Stimulated activated naive CD8-positive, alpha-beta T cell treated with anti-CD3 and anti-CD28 coated beads, Interleukin-15, Interleukin-2, amounts not matched to agents 100 U/mL and 50 U/mL, for 24 hours (primary cell): ENCODE measurements at places on chromosomes 3 and 15.

DNA sequence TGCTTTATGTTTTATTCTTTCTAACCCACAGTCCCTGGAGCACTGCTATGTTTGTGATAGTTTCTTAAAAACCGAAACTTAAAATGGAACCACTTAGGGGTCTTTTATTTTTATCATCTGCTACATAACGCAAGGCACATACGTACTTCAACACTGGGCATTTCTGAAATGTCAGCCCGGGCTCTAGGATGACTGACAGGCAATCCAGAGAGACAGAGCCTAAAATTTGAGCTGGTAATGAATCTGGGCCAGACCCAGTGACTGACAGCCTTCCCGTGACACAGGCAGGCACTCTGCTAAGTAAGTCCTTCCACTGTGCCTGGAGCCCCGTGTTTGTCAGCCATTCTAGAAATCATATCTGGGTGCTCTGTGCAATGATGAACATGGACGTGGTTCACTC is 84.6 kb downstream of the RYR3 start:
- DNase-seq = no peak

DNA sequence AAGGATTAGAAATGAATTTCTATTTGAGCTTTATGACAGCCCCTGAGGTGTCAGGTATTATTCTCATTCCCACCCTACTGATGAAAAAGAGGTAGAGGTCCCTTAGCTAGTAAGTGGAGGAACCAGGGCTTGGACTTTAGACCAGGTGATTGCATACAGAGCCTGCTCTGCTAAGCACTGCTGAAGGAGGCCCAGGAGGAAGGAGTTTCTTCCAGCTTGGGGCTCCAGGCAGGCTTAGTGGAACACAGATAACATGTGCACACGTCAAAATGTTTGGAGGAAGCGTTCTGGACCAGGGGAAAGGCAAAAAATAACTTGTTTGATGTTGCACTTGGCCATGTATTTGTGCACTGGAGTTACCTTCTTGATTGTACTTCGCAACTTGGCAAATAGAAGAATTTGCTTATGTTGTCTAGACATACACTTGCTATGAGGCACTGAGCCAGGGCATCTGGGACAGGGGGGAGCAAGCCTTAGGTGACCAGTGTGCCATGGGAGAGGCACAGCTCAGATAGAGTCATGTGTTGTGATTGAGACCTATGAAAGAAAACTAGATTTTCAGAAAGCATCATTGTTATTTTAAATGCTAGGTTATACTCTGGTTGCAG is 22.4 kb downstream of the IFT122 start:
- DNase-seq = no peak

GRCh38 chr15:72379856-72380430 is 4.1 kb upstream of the HEXA start:
- no peak for DNase-seq

- DNase-seq = no peak
Measured at GRCh38 chr3:58999774-59000160, 50.1 kb downstream of the CFAP20DC start.

GRCh38 chr3:81758275-81758674 is 3.2 kb downstream of the GBE1 start:
- DNase-seq = no peak

GRCh38 chr3:114323546-114324254 is 29.9 kb downstream of the TIGIT start:
- DNase-seq = no peak

GRCh38 chr3:31226346-31226745 is 306.4 kb upstream of the STT3B start:
- no peak for DNase-seq

DNA sequence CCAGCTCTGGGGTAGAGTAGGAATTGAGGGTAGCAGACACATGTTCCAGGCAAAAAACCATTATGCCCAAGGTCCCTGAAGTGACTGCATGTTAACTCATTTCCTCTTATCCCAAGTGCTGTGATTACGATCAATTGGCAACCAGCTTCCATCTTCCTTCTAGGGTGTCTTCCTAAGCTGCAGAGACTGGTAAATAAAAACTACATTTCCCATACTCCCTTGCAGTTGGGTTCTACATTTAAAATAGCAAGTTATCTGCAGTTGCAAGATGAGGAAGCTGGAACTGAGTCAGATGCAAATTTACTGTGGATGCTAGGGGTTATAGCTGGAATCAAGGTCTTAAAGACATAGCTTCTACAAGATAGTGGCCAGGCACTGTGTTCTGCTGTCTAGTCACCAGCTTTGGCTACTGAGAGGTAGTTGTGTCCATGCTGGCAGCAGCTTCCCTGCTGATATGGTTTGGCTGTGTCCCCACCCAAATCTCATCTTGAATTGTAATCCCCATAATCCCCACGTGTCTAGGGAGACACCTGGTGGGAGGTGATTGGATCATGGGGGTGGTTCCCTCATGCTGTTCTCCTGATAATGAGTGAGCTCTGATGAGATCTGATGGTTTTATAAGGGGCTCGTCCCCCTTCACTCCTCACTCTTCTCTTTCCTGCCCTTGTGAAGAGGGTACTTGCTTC is 51.3 kb upstream of the FBN1 start:
- no peak for DNase-seq

GRCh38 chr3:111324645-111325044 is 217.4 kb upstream of the CD96 start:
- no peak for DNase-seq

- no peak for DNase-seq
Measured at GRCh38 chr15:67547064-67547463, 4.6 kb downstream of the MAP2K5 start.

DNA sequence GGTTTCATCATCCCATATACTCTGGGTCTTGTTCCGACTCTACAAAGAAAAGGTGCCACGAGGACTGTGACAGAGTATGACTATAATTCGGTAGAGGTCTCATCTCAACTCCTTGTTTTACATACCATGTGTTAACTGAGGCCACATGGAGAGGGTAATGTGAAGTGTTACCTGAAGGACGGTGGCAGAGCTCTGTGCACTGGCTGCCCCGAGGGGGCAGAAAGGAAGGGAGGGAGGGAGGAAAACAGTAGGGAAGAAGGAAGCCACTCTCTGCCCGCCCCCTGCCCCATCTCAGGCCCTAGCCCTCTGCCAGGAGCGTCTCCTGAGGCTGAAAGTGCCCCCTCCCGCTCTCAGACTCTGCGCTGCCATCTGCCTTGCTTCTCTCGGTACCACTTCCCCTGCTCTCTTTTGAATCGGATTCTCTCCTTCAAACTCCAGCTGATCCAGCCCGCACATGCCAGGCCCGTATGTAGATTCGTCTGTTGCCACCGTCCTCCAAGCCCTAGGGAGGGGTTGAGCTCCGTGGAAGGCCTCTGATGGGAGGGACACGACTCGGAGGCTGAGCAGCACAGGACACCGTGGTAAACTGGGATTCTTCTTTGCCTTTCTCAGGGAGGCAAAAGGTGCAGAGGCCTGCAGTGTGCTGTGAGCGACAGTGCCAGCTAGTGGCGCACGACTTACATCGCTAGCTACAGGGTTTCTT is 70.5 kb upstream of the ATP10A start:
- DNase-seq = peak; percentile 60

DNA sequence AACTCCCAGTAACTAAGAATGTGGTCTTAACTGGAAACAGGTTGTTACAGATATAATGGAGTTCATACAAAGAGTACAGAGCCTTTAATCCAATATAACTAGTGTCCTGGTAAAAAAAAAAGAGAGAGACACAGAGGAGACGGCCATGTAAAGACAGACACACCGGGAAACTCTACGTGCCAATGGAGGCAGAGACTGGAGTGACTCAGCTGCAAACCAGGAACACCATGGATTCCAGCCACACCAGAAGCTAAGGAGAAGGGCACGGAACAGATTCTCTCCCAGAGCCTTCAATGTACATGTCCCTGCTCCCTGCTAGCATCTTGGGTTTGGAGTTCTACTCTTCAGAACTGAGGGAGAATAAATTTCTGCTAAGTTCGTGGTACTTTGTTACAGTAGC is 4.5 kb downstream of the RNF168 start:
- no peak for DNase-seq

GRCh38 chr15:57827021-57827420 is 120.5 kb downstream of the POLR2M start:
- no peak for DNase-seq

GRCh38 chr15:72169236-72169920 is 28.2 kb downstream of the GRAMD2A start:
- DNase-seq = no peak
